ENCODE measurements at places on chromosomes 5 and 9.

- no peak for DNase-seq
Observed at GRCh38 chr5:51832934-51833470, 449.8 kb downstream of the ISL1 start.

- DNase-seq = no peak
Observed at GRCh38 chr5:55570026-55570425, 35.3 kb upstream of the PLPP1 start.

DNA sequence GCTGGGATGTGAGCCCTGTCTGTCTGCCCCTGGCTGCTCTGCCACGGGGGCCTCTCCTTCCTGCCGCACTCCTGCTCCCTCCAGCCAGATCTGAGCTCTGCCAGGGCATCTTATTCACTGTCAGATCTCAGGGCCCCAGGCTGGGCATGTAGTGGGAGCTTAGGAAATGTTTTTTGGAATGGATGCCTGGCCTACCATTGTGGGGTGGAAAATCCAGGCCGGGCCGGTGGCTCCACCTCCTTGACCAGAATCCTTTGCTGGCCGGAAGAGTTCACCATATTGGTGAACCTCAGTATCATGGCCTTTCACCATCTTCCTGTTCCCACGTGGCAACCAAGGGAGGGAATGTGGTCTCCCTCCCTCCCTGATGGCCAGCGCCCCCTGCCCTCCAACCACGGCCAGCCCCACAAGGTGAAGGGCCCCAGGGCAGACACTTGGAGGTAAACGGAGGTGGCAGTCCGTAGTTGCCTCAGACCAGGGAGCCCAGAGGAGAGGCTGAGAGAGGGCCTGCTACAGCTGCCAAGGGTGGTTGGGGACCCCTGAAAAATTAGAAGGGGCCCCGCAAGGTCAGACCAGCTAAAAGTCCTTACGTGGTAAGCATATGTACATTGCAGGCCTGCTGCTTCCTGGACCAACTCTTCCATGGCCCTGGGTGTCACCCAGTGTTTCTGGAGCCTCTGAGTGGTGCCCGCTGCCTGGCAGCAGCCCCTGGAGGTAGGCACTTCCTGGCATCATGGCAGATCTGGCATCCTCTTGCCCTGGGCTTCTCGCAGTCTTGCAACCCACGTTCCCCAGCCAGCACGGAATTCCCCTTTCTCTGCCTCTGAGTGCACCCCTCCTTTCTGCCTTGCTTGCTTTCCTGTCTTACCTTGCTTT lies 153.3 kb downstream of the RGS3 start:
- DNase-seq = no peak

DNA sequence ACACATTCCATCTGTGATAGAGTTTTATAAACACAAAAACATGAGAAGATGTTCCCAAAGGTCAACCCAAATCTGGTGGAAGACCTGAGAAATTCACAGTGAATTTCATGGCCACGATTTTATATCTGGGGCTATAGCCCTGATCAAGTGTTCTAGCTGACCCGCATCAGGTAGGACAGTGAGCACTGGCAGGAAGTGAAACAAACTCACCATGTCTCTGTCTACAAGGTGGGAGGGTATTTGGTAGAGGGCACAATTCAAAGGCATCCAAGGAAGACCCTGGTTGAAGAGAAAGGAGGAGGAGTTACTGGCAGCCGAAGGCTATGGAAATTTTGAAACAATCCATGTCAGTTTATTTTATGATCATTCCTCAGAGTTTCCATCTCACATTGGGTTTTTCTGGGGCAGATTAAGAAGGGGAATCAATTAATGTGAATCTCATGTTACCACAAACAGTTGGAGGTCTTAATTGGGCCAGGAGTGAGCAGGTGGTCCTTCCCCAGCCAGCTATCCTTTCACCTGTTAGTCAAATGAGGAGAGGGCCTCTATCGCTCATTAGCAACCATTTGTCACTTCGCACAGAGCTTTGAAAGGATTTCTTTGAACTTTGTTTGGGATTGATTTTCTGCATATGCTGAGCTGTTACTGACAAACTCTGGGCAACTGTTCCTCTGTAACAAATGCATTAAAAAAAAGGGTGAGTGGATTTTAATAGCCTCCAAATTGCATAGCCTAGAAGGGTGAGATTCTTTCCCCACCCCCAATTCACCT lies 612.0 kb upstream of the CLINT1 start:
- DNase-seq = no peak

DNA sequence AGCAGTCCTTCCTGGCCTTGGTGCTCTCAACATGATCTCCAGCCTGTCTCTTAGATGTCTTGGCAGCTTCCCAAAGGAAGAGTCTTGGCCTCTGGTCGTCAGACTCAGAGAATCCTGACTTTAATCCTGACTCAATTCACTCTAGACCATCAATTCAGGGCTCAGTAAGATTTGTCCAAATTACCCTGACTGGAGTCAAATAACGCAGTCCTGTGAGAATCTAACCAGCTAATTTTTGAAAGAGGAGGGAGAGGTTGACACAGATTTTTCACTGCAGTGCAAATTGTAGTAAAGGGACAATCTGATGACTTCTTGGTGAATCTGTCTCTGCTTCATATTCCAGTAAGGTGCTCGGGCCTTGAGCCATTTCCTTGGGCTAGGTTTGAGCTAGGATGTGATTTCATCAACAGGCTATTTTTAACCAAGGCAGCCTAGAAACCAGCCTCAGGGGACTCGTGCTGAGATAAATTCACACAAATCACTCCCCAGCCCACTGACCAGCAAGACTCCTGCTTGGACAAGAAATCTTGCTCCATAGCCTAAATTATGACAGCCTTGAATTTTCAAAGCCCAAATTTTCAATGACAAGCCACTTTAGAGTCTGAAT lies 257.4 kb downstream of the ENC1 start:
- no peak for DNase-seq

DNA sequence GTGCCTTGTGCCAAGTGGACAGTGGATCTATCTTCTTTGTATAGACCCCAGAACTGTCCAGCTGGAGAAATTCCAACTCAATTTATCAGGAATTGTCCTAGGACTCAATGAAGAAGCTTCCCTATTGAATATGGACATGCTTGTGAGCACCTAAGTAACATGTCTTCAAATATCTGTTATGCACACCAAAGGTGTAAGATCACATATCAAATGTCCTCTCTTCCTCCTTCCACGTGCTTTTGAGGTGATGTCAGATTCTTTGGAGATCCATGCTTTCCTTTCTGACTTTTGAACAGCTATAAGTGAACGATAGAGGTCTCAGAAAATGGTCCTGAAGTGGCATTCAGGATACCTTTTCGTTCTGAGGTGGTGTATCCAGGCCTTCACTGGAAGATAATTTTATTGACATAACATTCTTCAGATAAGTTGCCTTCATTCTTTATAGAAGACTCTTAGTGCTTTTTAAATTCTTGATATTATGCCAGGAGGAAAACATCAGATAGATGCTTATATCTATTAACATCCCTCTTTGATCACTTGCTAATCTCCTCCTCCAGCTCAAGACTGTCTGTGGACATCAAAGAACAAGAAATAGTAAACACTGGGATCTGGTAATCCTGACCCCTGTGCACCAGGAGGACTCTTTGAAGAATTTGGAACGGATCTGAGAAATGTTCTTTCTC lies 246.4 kb downstream of the SMARCA2 start:
- no peak for DNase-seq

DNA sequence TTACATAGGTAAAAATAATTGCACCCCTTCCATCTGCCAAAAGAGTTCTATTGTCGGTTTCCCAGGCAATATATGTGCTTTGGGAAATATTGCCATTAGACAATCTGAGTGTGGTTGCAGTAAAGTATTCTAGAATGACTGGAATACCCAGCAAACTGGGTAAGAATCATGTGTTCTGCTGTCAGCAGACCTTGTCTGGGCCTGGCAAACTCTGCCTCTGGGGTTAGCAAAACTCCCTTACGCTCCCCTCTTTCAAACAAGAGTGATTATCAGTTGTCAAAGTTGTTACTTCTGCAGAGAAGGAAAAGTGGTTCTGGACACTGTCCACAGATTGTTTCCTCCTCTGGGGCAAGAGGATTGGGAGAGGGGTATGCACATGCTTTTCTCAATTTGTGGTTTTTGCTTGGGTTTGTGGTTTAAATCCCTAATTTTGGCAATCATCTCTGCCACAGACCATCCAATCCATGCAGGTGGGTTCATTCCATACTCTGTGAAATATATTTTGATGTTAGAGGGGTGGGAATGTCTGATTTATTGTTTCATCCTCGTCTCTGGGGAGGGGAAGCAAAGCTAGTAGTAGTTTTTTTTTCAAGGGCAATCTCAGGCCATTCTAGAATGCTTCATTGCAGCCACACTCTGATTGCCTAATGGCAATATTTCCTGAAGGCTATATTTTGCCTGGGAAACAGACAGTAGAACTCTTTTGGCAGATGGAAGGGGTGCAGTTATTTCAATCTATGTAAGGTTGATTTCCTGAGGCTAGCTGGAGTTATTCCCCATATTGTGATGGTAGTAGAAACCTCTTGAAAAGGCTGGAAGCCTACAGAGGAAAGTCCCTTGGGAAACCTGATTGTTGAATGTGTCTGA lies 24.0 kb upstream of the TNFSF15 start:
- no peak for DNase-seq
